ENCODE measurements at places on chromosomes 11 and 22.

DNA sequence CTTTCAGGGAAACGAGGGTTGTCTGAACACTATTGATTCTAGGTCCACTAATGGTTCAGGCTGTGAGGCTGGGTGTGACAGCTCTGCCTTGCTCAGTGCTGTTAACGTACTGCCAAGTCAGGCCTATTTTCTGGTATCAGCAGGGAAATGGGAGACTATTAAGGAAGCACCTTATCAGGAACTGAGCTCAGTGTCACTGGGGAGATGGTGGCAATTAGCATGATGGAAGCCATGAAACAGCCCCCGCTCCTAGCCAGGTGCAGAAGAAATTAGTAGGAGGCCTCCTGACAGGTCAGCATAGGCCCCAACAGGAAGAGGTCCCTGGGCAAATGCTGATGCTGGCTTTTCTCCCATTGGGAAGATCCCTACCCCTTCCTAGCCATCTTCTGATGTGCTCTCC lies 42.6 kb upstream of the LMO2 start:
- no peak for DNase-seq

DNA sequence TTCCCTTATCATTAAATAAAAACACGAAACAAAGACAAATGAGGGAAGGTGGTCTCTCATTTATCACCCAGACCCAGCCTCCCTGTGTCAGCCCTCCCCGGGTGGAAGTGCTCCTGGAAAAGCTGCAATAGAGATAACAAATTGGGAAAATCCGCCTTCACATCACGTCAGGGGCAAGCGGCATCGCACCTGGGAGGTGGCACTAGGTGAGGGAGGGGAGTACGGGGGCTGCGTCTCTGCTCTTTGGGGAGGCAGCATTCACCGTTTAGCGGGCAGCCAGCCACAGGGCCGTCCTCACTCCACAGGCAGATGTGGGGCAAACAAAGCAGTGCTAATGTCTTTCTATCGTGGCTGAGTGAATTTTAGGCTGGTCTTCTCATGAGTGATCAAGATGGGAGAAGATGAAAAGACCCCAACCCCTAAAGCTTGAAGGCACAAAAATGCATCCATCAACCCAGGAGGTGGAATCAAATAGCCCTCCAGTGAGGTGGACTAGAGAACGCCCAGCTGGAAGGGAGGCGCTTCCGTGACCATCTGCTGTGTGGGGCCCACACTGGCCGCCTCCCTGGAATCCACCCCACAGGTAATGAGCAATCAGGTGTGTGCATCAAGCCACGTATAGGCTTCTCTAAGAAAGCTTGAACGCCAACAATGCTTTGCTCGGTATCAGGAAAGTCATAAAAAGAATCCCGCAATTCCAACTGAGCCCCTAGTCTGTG lies 629.5 kb downstream of the BRD1 start:
- no peak for DNase-seq

GRCh38 chr11:36148701-36149100 lies 140.5 kb downstream of the COMMD9 start:
- DNase-seq, result no peak

DNA sequence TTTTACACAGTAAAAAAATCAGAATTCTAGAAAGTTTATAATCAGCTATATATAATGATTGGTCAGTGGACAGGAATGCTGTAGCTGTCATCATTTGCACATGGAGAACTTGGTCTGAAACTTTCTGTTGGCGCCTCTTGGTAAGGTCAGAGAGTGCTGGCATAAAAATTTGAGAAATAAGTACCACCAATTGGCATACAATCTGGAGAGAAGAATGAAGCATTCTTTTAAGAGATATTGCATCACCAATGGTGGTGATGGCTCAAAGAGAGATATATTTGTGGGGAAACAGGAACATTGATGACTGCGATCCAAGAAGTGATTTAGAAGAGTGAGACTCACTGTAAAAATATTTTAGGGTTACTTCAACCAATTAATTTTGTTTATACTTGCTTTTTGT lies 19.8 kb upstream of the OOSP1 start:
- no peak for DNase-seq

GRCh38 chr11:107359701-107360100 lies 97.9 kb downstream of the CWF19L2 start:
- no peak for DNase-seq

GRCh38 chr22:49363526-49364230 lies 464.0 kb downstream of the BRD1 start:
- DNase-seq, result no peak

- no peak for DNase-seq
These were observed 9.3 kb downstream of the TFIP11 start for GRCh38 chr22:26502688-26503561.

DNA sequence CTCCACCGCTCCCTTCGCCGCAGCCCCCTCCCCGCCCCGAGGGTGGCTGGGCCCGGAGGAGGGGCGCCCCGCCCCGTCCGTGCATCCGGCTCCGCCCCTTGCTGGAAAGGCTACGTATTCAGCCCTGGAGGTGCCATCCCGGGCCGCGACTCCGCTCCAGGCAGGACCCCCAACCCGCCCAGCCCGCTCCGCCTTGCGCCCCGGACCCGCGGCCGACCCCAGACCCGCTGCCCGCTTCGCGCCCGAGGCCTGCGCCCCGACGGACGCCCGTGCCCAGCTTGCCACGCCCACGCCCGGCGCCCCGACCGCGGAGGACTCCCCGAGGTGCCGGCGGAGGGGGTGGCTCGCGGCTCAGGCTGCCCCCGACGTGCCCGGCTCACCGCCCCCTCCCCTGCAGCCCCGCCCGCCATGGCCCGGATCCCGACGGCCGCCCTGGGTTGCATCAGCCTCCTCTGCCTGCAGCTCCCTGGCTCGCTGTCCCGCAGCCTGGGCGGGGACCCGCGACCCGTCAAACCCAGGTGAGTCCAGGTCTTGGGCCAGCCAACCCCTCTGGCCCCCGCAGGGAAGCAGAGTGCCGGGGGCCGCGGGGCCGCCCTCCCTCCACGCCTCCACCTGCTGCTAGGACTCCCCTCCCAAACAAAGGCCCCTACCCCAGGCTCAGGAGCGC lies at the start of gene ADM2:
TSS of gene ADM2 (plus strand) at position 104 of the 667 bp plus-strand sequence. CDS start at position 409, 305 bp downstream.
- DNase-seq, result no peak

DNA sequence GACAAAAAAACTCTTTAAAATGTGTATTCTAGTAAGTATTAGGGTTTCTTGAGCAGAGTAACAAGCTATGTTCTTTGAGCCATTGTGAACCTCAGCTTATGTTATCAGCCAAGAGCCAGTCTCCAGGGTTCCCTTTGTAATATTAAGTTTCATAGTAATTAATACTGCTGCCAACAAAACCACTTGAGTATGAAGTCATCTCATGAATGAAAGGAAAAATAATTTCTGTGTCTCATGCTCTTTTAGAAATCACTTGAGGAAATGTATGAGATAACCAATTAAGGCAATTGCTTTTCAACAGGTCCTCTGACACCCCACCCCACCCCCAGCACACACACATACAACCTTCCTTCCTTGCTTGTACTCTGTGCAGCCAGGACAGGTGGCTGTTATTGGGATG lies 59.9 kb downstream of the BBOX1 start:
- DNase-seq, result peak; percentile 51

DNA sequence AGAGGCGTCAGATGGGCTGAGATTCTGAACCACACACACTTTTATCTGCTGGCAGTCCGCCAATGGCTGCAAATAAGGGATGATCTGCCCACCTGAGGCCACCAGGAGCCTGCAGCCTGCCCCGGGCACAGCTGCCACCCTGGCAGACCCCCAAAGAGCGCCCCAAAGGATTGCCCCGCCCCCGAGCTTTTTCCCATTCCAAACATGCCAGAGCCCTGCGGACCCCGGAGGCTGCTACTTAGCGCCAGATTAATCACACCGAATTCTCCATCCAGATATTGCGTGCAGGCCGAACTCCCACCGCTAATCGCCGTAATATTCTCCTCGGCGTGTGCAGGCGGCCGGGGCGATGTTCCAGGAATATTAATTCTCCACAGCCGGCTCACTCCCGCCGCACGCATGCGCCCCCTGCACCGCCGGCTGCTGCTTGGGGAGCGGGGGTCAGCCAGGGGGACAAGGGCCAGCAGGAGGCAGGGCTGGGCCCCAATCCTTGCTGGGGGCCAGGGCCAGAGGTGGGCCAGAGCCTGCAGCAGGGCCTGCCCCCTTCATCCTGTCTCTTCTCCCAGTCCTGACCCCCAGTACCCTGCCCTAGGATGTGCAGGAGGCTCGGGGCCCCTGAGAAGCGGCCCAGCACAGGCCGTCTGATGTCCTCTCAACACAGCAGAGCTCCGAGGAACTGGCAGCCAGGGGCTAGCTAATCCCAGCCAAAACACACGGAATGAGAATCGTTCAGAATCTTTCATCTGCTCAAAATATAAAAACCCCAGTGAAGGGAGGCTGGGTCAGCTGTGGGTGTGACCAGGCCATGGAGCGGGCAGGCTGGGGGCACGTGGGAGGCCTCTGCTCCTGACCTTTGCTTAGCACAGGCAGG lies 19.5 kb upstream of the TCF20 start:
- no peak for DNase-seq

DNA sequence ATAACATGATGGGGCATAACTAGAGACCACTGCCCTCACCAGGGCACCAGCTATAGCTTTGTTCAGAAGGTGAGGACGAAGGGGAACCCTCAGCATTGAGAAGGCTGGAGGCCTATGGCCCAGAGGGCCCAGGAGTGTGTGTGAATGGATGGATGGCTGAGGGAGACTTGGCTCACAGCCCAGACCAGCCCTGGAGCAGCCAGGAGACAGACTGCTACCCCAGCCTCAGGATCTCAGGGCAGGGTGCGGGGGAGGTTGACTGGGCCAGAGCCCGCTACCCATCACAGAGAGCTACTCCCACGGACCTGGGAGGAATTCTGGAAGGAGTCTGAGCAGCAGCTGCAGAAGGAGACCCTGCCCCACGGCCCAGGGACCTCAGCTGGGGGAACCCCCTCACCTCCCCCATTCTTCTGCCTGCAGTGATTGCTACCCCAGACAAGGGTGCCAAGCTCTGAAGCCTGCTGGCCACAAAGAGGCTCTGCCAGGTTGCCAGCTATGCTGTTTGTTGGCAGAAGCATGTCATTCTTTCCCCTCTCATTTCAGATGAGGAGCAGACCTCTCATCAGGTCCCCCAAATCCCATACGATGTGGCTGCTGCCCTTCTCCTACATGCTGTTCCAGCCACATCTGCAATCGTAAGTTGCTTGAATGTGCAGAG lies 5.4 kb upstream of the CSDC2 start:
- no peak for DNase-seq

DNA sequence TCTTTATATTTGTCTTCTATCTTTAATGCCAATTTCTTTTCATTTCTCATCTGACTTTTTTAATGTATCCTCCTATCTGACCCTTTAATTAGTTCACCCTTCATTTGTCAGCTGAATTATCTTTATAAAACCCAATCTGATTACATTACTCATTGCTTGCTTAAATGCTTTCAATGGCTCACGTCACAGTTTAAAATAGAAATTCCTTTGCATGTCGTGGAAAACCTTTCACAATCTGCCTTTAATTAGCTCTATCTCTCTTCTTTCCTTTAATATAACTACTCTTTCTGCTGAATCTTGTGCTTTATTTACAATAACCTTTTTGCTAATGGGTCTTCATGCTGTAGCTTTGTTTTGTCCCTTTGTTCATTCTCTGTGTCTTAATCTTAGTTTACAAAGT lies 125.7 kb downstream of the DYNC2H1 start:
- peak; percentile 44 for DNase-seq

DNA sequence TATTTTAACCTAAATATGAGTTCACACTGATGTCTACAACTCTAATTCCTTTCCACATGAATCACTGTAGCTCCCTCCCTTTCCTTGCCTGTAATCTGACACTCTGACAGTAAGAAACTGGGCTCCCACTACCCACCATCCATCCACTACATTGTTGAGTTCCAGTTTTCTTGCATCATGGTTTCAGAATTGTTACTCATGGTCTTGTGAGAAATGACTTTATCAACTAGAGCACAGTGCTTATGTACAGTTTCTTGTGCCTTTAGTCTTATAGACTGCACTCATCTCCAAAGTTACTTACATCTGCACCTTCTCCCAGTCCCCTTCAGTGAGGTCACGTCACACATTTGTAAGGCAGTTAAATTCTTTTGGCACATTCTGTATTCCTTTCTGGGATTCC lies 78.6 kb downstream of the RTL6 start:
- no peak for DNase-seq

- DNase-seq, result no peak
These were observed 12.4 kb downstream of the GLYATL2 start for GRCh38 chr11:58832056-58832645.

DNA sequence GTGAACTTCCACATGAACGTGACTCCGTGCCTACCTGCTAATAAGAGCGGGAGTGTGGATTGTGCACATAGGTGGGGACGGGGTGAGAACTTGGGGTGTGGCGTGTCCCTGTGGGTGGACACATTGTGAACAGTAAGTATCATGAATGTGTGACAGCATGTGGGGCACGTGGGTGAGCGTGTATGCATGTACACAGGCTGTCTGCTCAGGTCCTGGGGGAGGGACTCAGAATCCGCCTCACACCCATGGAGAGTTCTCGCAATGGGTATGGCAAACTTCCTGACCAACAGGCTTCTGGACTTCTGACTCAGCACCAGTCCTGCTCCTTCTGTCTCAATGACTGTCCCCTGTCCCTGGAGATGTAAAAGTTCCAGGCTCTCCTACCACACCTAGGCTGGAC lies 222.9 kb downstream of the ST3GAL4 start:
- DNase-seq, result no peak

- no peak for DNase-seq
These were observed 90.0 kb upstream of the PRR5 start for GRCh38 chr22:44611880-44612496.

GRCh38 chr11:77479746-77480352 lies 6.0 kb upstream of the PAK1 start:
- DNase-seq, result no peak

DNA sequence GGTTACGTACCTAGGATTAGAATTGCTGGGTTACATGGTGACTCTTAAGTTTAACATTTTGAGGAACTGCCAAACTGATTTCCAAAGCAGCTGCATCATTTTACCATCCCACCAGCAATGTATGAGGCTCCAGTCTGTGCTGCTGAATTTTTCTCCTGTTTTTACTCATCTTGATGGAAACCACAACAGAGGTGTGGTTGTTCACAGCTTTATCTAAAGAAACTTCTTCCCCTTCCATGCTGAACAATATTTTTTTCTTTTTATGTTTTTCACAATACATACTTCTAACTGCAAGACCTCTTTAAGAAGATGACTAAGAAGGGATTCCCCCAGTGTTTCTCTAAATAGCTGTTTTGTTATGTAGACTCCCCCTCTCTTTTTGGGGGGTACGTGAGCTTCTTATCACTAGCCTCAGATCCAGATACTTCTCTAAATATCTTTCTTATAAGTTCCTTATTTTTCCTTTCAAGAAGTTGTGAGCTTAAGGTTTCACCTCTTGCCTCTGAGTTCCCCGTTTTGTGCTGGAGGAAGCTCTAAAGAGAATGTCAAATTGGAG lies 24.0 kb downstream of the TCP11L1 start:
- no peak for DNase-seq

GRCh38 chr11:119864836-119865235 lies 135.8 kb upstream of the NECTIN1 start:
- no peak for DNase-seq

- DNase-seq, result no peak
These were observed 15.6 kb upstream of the CRYBB3 start for GRCh38 chr22:25183949-25184619.

- DNase-seq, result no peak
These were observed 4.0 kb downstream of the NAA40 start for GRCh38 chr11:63942803-63943202.

GRCh38 chr22:49331223-49331815 lies 496.4 kb downstream of the BRD1 start:
- no peak for DNase-seq

- DNase-seq, result no peak
These were observed 157.7 kb downstream of the C11orf91 start for GRCh38 chr11:33542921-33543320.

Data from retinal pigment epithelial cell (primary cell).